ENCODE measurements at places on chromosomes 2 and 18.

- DNase-seq, result no peak
Observed at GRCh38 chr2:39625193-39625926, 40.4 kb upstream of the TMEM178A start.

DNA sequence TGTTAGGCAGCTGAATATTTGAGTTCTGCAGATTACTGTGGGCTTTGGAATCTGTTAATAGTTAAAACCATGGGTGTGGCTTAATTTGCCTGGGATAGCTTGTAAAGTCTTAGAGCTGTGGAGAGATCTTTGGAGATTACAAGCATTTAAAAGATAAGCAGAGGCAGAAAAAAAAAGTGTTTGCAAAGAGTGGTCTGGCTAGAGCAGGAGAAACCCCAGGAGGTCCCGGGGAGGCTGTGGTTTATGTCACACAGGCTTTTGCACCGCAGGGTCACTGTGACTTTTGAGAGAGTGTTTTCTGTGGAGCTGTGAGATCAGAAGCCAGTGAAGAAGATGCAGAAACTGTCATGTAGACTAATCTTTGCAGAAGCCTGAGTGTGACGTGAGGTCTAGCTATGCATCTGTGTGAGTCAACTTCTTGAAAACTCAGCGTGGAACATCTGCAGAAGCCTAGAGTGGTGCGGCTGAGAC lies 49.0 kb downstream of the SETBP1 start:
- DNase-seq, result no peak

GRCh38 chr2:223051693-223052289 lies at the start of gene KCNE4:
Gene KCNE4, plus strand, starts transcription at chr2:223052190. Its CDS starts 641 bp downstream, at chr2:223052831.
- DNase-seq, result no peak

- no peak for DNase-seq
Observed at GRCh38 chr2:151239624-151240023, 22.0 kb downstream of the RBM43 start.

DNA sequence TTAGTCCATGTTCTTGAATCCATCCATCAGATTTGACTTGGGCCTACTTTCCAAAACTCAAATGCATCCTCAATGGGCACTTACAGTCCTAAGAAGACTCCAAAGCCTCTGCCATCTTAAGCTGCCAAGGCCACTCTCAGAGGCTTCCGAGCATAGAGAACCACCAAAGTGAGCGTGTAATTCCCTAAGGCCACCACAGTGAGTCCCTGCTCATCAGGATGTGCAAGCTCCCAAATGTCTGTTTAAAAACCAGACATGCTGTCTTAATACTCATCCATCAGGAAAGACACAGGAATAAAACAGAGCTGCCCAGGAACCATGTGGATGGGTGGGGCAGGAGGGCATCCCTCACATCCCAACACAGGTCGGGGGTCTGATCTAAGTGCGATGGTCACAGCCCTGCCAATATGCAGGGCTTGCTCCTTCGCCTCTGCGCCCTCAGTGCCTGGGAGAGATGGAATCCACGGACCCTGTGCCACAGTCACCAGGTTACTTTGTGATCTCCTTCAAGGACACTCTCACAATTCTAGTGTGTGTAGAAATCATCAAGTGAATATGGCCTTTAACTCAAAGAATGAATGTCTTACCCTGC lies 80.4 kb downstream of the POLR1A start:
- DNase-seq, result no peak

GRCh38 chr2:233074106-233074505 lies 14.0 kb downstream of the INPP5D start:
- no peak for DNase-seq

DNA sequence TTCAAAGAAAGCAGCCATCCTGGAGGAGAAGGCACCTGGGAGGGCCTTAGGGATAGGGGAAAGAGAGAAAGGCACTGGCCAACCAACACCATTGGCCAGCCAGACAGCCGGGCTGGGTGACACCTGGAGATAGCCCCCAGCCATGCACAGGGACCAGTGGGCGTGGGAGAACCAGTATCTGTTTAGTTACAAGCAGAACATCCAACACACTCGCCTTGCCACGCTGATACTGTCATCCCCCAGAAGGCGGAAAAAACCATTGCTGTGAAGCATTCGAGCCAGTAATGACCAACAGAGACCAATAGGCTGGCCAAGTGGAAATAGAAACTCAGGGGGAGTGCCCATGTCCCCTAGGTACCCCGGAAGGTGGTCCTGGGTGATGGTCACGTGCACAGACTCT lies 15.5 kb downstream of the ASPRV1 start:
- no peak for DNase-seq

- no peak for DNase-seq
Observed at GRCh38 chr2:12421046-12421445, 295.7 kb upstream of the TRIB2 start.

GRCh38 chr2:100104718-100105677 lies 37.4 kb downstream of the AFF3 start:
- peak; percentile 39 for DNase-seq

- DNase-seq, result no peak
Observed at GRCh38 chr18:54671291-54671881, 80.3 kb downstream of the DYNAP start.

DNA sequence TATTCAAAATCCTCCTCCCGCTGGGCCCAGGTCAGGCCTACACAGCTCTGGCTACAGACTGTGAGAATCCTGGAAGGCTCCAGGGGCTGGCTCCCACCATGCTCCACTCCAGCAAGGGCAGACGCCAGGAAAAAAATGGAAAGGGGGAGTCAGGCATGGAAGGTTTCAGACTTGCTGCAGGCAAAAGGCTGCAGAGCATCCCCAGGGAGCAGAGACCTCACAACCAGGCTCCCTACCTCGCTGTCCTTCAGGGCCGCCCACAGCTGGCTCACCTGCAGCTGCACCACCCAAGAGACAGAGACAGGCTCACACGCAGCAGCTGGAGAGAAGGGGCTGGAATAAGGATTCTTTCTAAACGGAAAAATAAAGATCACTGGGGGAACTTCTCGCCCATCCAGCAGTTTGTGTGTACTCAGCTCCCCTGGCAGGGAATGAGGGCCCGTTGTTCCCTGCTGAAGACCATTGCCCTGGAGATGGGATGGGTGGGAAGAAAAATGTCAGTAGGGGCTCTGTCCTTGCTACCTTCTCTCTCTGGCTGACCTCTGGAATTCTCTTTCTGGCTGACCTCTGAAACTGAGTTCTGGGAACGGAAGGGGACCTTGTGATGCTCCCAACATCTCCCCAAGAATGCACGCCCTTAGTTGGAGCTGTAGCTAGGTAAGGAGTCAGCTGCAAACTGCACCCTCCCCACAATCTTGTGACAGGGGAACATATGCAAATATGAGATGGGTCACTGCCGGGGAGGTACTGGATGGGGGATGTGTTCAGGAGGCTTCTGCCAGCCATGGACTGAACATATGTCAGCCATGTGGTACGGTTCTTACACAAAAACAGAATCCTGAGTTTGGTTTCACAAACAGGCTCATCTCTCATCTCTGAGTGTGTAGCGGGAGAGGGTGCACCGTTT lies 34.5 kb downstream of the BCL2 start:
- no peak for DNase-seq

DNA sequence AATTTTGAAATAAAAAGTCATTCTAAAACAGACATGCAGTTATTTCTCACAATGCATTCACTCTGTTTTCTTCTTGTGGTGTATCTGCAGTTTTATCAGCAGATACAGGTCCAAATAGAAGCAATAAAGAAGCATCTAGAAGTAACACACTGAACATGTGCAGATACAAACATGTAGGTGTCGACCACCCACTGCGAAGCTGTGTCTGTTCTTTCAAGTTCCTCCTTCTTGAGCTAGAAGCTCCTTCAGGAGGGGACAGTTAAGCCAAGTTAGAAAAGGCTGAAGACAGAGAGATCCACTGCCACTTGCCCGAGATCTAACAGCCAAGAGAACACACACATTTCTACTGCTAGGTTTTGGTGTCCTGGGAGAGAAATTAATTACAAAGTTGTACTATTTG lies 30.1 kb downstream of the WDFY1 start:
- DNase-seq, result no peak

DNA sequence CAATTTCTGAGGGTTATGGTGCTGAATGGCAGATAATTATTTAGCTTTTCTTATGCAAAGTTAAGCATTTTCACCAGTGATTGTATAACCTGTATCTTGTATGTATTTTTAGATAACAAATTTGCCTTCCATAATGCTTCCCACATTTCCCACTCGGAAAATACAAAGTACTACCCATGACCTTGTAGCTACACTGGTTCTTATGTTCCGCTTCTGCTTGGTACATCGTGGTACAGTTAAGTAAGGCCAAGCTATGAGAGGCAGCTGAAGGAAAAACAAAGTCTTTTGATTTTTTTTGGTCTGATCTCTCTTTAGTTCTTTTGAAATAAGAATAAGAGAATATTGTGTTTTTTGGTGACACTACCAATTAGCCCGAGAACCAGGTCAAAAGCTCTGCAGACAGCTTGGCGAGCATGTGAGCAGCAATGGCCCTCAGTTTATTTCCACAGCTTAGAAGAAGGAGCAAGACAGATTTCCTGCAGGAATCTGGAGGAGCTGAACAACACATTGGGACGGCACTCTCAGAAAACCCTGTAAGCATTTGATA lies 26.8 kb downstream of the SH3YL1 start:
- no peak for DNase-seq

GRCh38 chr2:116924509-116924908 lies 890.0 kb upstream of the DDX18 start:
- no peak for DNase-seq

GRCh38 chr18:50458796-50459195 lies 84.0 kb downstream of the SKA1 start:
- DNase-seq, result no peak

GRCh38 chr2:211833582-211834279 lies 704.9 kb downstream of the ERBB4 start:
- DNase-seq, result no peak

DNA sequence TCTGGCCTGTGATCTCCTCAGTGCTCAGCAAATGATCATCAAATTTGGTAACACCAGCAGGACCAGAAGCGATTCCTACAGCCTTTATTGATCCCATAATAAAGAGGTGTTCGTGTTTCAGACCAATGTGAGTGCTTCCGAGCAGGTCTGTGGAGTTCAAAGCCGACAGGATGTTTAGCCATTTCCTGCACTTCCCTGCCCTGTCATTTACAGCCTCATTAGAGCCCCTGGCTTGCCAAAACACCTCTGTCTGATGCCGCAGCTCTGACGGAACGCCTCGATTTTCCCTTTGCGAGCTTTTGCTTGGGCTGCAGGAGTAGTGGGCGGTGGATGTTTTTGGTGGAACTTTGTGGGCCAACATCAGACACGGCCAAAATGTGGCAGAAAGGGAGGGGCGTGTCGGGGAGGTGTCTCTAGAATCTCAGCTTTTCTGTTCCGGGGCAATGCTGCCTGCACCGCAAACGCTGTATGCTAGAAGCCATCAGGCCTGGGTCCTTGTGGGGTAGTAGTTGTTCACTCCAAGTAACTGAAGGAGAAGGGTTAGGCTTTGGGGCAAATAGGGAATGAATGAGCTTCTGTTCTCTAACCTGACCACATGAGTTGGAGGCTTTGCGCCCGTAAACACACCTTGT lies 26.1 kb upstream of the INHBB start:
- no peak for DNase-seq

DNA sequence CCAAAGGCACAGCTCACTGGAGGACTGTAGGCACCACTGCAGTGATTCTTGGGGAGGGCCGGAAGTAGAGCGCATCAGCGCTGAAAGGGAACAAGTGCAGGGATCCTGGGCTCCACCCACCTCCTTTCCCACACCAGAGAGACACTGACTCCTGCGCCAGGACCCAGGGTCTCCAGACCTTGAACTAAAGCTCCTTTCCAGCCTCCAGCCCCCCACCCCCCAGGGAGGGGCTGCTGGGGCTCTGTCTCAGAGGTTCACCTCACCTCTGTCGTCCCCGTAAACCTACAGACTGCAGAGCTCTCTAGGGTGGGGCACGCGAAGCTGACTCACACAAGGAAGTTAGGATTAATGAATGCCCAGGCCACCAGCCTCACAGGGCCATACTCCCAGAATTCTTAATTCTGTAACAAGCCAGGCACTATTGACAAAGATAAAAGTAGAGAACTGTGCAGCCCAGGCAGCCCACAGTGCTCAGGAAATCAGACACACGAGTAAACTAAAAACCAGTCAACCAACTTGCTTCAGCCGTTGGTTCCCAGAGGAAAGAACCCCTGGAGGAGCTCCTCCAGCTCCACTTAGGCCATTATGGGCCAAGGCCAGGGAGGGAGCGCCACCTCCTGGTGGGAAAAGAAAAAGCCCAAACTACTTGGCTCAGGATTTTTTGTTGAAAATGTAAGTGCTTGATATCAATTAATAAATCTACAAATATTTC lies 45.1 kb upstream of the ACAA2 start:
- DNase-seq, result peak; percentile 61

- DNase-seq, result no peak
Observed at GRCh38 chr2:3433776-3434400, 54.4 kb downstream of the TRAPPC12 start.

GRCh38 chr2:224333726-224334482 lies 68.0 kb downstream of the FAM124B start:
- DNase-seq, result no peak

GRCh38 chr2:121519153-121519552 lies 11.5 kb upstream of the RNU4ATAC start:
- no peak for DNase-seq

GRCh38 chr2:10487081-10487740 lies 39.1 kb upstream of the ODC1 start:
- DNase-seq, result no peak

- peak; percentile 75 for DNase-seq
Observed at GRCh38 chr2:240250985-240251847, 110.8 kb upstream of the OTOS start.

DNA sequence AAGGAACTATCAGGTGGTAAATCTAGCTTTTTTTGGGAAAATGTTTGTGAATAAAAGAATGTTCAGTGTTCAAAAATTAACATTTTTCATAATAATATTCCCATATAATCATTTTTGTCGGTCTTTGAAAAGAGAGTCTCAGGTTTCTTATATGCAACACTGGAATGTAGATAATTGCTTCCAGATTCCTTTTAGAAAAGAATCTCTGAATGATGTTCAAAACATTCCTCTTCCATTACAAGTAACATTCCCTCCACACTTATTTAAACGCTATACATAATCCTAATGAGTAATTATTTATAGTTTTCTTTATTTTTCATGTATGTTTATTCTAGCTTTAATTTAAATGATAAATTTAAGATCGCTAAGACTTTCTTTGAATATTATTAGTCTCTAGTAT lies 7.0 kb downstream of the ZSWIM2 start:
- no peak for DNase-seq

GRCh38 chr2:36433311-36434217 lies 78.0 kb downstream of the CRIM1 start:
- peak; percentile 20 for DNase-seq

DNA sequence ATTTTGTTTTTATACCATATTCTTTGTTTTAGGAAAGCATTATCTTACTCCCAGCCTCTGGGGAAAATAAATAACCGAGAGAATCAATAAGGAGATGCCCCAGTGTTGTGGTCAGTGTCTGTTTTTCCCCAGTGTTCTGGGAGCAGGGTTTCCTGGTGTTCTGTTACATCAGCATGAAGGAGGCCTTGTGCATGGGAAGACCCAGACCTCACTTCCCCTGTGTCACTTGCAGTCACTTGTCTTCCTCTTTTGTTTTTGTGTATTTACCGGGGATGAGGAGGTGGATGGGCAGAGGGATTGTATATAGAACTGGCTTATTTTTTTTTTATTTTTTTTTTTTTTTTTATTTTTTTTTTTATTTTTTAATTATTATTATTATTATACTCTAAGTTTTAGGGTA lies 45.0 kb upstream of the MGAT5 start:
- no peak for DNase-seq
